IPS-NIHi11 (cell line): ENCODE measurements at places on chromosomes 5 and 9.

DNA sequence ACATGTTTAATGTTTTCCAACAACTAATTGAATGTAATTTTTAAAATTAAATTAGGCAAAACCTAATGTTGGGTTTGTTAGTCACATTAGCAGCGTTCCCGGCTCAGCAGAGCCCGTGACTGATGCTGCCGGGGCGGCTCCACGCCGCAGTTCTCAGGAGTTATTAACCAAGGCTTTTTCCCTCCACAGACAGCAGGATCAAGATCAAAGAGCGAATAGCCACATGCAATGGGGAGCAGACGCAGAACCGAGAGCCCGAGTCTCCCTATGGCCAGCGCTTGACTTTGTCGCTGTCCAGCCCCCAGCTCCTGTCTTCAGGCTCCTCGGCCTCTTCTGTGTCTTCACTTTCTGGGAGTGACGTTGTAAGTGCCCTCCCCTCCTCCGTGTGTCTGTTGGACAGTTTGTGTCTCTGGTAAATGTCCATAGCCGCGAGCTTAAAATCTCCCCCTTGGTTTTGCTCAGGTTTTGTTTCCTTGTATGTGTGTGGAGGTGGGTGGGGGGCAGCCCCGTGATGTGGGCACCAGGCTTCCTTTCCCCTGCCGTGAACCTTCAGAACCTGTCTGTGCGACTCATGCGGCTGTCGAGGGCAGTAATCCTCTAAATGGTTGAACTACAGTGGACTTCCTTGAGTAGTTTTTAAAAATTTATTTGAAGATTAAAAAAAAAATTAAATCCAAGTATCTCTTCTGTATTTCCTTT lies 37.1 kb downstream of the TENT4A start:
- DNase-seq: no peak

DNA sequence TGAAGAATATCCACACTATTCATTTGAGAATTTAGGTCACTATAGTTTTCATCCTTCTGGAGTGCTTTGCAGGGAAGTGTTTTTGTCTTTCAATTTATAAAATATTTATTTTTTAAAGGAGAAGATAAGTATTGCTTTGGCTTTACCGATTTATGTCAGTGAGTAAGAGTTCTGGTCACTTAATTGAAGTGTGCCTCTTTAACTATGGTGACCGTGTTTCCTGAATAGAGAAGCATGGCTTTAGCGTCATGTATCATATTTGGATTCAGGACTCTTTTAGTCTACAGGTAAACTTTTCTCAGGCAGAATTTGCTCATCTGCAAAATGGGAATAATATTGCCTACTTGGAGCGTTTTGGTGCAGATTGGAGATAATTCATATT lies 902 bp downstream of the BDP1 start:
- DNase-seq: no peak

GRCh38 chr5:18465833-18466681 lies 831.8 kb downstream of the TAF11L14 start:
- peak; percentile 61 for DNase-seq

- peak; percentile 63 for DNase-seq
These were observed 7.9 kb upstream of the NEUROG1 start for GRCh38 chr5:135543485-135544304.

DNA sequence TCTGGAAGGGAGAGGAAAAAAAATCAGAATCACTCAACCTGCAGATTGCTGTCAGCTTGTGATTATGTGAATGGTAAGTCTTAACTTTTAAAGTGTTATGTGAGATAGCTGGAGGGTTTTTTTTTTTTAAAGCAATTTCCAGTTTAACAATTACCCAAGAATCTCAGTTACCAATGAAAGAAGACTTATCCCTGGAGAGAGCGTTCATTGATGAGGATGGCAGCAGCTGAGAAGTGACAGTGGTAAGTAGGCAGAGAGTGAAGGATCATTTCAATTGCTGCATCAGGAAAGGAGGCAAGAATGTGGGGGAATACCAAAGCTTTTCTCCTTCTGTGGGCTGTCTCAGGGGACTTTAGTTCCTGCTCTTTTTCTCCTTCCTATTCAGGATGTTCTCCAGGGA lies 370.2 kb upstream of the C9orf72 start:
- no peak for DNase-seq

GRCh38 chr5:72159501-72159911 lies 52.2 kb downstream of the MAP1B start:
- no peak for DNase-seq

- no peak for DNase-seq
These were observed 130.4 kb upstream of the RASA1 start for GRCh38 chr5:87137283-87137682.

DNA sequence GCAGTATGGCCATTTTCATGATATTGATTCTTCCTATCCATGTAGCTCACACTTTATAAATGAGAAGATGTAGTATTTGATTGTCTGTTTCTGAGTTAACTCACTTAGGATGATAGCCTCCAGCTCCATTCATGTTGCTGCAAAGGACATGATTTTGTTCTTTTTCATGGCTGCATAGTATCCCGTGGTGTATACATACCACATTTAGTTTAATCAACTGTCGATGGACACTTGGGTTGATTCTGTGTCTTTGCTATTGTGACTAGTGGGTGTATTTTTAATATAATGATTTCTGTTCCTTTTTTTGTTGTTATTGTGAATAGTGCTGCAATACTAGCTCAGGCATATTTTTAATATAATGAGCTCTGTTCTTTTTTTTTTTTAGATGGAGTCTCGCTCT lies 560.3 kb upstream of the ZNF608 start:
- no peak for DNase-seq

- no peak for DNase-seq
These were observed 36.1 kb downstream of the PAPPA start for GRCh38 chr9:116189683-116190082.

DNA sequence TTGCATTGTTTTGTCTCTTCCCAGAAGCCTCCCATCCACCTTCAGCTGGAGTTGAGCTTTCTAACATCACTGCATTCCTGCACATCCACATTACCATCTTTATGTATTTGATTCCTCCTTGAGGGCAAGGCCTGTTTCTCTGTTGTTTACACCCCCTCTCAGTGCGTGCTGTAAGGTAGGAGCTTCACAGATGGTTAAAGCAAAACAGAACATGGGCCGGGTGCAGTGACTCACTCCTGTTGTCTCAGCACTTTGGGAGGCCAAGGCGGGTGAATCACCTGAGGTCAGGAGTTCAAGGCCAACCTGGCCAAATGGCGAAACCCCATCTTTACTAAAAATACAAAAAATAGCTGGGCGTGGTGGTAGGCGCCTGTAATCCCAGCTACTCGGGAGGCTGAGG lies 110.9 kb downstream of the KCNIP1 start:
- no peak for DNase-seq

DNA sequence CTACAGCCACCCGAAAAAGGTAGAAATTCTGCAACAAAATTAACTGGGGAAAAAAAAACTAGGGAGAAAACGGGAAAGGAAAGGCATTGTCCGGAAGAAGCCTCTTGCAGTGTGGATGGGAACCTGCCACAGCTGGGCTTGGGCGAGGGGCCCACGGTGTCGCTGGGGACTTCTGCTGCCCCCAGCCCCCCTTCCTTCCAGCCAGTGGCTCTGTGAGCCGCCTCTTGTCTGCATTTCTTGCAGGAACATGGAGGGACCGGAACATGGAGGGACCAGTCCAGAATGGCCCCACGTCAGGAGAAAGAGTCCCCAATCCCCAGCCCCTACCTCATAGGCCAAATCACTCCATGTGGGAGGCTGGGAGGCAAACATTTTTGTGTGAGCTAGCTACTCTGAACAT lies 36.9 kb upstream of the EXOC3 start:
- DNase-seq: no peak

DNA sequence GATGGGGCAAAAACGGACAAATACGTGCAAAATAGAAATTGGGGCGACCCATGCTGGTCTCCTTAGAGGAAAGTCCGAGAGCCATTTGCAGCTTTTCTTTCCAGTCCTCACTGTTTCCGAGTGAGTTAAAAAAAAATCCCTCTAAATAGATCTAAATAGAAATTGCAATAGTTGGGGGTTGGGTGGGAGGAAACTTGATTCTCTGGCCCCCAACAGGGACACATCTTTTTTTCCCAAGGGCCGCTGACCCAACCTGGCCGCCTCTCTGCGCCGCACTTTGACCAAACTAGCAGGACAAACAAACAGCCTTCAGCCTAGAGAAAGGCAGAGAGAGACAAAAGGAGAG lies 2.8 kb upstream of the NKX2-5 start:
- no peak for DNase-seq

DNA sequence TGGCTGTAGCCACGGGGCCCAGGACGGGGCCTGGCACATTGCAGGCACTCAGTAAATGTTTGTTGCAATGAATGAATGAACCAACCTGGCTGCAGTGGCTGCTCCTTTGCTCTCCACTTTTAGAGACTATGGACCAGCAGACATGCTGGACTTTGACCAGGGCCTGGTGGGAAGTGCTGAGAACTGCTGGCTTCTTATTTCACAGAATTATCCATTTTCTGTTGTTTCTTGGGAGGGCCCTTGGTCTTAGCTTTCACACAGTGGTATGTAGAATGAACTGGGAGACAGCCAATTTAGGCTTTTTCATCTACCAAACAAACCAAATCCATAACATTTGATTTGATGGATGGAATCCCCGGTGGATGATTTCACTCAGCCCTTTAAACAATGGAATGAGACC lies 78.0 kb upstream of the LHFPL2 start:
- DNase-seq: no peak

GRCh38 chr5:95720094-95720786 lies 10.9 kb upstream of the RHOBTB3 start:
- DNase-seq: no peak

GRCh38 chr9:112258106-112258505 lies 75.3 kb downstream of the PTBP3 start:
- no peak for DNase-seq

DNA sequence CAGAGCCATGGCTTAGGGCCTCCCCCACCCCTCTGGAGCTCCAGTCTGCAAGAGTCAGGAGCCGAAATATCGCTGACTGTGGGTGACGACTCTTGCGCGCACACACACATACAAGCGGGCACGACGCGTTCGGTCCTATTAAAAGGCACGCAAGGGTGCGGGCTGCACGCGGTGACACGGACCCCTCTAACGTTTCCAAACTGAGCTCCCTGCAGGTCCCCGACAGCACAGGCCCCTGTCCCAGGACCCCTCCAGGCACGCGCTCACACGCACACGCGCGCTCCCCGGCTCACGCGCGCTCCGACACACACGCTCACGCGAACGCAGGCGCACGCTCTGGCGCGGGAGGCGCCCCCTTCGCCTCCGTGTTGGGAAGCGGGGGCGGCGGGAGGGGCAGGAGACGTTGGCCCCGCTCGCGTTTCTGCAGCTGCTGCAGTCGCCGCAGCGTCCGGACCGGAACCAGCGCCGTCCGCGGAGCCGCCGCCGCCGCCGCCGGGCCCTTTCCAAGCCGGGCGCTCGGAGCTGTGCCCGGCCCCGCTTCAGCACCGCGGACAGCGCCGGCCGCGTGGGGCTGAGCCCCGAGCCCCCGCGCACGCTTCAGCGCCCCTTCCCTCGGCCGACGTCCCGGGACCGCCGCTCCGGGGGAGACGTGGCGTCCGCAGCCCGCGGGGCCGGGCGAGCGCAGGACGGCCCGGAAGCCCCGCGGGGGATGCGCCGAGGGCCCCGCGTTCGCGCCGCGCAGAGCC lies at the start of gene GRIN1:
Gene GRIN1 (plus strand): TSS at position 433 of the 746 bp plus-strand sequence. CDS start 333 bp downstream, outside the sequence.
- peak; percentile 93 for DNase-seq

GRCh38 chr5:137320056-137321045 lies 178.8 kb downstream of the SPOCK1 start:
- peak; percentile 79 for DNase-seq

- DNase-seq: no peak
These were observed 1.2 kb downstream of the SLC31A2 start for GRCh38 chr9:113151696-113152630.

GRCh38 chr5:75168026-75168735 lies 68.5 kb downstream of the ANKRD31 start:
- DNase-seq: no peak

DNA sequence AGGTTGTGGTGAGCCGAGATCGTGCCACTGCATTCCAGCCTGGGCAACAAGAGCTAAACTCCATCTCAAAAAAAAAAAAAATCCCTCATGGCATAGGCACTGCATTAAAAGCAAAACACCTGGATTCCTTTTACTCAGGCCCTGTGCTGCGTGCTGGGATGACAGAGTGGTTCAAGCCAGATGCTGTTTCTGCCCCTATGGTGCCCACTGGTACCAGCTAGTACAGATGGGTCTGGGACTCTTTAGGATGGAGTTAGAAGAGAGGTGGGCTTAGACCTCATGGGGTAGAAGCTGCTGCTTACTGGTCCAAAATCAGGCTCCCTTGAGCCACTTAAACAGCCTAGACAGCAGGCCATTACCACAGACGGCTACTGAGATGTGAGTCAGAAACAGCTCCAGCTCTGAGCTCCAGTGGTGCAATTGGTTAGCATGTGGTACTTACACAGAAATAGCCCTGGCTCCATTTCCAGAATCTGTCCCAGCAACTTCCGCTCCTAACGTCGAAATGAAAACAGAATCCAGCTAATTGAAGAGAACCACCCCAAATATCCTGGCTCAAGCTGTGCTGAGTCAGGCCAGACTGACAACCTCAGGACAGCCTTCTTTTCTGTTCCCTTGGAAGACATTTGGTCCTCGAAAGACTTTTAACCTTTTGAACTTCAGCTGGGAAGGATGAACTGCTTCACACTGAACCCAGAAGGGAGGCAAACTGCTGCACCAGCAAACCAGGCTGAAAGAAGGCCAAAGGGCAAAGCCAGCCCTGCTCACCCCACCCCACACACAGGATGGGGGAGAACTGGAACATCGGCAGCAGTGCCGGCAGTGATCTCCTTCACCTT lies 15.5 kb downstream of the C5orf15 start:
- no peak for DNase-seq

DNA sequence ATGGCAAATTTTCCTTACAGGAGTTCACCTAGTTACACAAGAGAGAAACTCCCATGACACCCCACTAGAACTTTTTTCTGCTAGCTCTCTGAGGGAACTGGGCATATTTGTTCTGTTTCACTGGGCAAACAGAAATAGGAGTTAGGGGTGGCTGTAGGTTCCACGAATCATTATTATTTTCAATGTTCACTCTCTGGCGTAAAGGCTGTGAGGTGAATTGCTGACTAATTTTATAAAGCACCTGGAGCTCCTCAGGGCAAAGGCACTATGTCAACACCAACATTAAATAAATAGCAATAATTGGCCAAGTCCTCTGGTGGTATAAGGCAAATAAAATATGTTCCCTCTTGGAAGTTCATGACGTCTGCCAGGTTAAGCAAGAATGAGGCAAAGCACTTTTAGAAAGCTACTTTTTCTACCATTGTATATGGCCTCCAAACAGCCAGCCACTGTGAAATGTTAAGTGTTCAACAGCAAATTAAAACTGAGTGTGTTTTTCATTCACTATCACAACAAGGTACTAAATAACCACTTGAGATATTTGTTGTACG lies 344.6 kb downstream of the PDE4D start:
- no peak for DNase-seq

GRCh38 chr5:54873691-54874090 lies 111.7 kb downstream of the ESM1 start:
- no peak for DNase-seq

- peak; percentile 47 for DNase-seq
These were observed 229.4 kb downstream of the DMAC1 start for GRCh38 chr9:7570107-7570720.
